ENCODE measurements at places on chromosomes 11 and 22.

DNA sequence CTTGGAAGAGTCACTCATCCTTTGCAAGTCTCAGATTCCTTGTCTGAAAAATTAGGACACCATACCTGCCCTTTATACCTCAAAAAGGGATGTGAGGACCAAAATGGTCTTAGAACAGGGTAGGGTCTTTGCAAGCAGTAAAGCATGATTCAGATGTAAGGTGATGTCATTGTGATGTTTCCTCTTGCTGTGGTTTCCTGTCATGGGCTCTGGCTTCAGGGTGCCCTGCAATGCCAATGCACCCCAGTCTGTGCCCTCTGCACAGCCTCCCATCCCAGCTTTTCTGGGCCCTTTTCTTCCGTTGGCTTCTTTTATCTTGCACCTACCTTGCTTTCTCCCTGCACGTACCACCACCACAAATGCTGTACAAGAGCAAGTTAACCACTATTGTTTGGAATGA lies 87.8 kb upstream of the NNMT start:
- no peak for DNase-seq

- DNase-seq = no peak
Measured at GRCh38 chr11:132068556-132068955, 698.1 kb downstream of the NTM start.

GRCh38 chr11:44306918-44307244 lies 3.1 kb downstream of the ALX4 start:
- DNase-seq = no peak

DNA sequence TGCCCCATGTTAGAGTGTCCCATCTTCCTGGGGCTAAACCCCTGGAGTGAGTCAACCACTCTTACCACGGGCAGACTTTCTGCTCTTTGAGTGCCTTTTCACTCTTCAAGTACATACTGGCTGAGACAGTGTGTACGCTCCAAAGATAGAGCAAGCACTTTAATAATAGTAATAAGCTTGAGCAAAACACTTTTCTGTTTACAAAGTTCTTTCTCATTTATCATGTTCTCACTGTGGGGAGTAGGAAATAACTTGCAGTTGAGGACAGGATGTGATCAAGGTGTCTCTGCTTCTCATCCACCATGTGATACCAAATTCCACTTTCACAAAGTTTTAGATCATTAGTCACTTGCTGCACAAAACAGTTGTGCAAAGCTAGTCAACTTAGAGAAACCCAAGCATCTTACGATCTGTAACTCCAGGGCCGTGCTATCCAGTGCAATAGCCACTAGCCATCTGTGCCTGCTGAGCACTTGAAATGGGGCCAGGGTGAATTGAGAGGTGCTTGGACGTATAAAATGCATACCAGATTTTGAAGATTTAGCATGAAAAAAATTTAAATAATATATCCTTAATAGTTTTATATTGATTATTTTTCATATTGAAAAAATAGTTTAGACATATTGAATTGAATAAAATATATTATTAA lies 135.3 kb downstream of the KIF18A start:
- peak; percentile 32 for DNase-seq

GRCh38 chr11:9899676-9900075 lies 235.8 kb downstream of the SWAP70 start:
- DNase-seq = no peak

DNA sequence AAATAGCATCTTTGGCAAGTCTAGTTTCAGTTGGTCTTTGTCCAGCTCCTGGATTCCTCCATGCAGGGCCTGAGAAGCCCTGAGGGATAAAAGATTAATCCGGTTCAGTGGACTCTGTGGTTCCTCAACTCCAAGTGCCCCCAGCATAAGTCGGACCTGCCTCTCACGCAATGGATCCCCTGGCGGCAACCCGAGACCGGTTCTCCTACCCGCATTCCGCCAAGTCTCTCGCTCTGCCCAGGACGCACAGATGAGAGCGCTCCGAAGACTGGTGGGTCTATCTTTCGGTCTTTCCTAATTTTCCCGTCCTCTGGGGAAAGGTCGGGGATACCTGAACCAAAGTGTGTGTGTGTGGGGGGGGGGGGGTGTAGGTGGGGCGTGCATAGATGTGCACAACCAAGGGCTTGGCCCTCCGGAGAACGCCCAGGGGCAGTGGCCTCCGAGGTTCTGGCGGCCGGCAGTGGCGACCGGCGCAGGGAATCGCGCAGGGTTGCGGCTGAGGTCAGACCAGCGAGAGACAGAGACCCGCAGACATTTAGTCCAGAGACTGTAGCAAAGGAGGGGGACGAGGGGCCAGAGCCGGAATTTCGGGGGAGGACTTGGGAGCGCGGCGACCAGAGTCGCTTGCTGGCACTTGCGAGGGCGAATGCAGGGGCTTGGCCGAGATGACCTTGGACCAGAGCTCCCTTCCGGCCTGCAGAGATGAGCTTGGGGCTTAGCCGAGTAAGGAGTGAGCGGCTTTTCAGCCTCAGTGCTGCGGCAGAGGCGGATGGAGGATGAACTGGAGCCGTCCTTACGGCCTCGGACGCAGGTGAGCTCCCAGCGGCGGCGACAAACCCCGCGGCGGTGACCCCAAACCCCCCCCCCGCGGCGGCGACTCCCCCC lies 712 bp upstream of the SLC2A11 start:
- peak; percentile 38 for DNase-seq

DNA sequence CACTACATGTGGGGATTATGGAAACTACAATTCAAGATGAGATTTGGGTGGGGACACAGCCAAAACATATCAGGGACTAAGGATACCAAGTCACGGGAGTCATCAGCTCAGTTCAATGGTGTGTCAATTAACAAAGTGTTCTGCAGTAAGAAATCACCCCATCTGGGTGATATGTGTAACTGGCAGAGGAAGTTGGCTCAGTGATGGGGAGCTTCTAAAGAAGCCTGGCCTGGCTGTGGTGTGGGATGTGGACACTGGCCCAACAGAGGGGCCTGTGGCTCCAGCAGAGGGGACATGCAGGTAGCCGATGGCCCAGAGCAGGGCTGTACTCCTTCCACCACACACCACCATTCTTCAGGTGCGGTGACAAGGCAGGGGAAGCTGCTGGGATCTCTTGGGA lies 31.6 kb downstream of the RPS6KA4 start:
- DNase-seq = no peak

DNA sequence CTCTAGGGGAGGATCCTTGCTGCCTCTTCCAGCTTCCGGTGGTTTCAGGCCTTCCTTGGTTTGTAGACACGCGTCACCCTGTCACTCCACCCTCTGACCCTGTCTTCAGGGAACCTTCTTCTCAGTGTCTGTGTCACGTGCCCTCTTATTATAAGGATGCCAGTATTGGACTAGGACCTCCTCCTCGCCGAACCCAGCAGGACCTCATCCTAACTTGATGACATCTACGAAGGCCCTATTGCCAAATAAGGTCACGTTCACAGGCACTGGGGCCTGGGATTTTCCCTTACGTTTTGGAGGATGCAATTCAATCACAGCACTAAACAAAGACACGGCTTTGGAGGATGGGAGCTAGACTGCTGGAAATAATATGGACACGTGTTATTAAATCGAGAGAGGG lies 408.7 kb downstream of the BRD1 start:
- no peak for DNase-seq

DNA sequence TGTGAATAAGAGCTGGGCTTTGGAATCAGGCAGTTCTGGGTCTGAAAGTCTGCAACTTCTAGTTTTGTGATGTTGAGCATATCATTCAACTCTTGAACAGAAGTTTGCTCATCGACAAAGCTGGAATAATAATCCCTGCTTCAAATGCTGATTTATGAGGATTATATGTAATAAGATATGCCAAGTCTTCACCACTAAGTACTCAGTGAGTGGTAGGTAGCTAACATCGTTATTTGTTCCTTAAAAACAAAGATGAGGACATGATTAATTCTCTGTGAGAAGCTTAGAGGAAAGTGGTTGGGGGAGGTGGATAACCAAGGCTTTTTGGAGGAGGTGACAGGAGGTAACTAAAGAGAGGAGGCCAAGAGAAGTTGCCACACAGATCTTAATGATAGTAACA lies 96.5 kb downstream of the ME3 start:
- DNase-seq = no peak

DNA sequence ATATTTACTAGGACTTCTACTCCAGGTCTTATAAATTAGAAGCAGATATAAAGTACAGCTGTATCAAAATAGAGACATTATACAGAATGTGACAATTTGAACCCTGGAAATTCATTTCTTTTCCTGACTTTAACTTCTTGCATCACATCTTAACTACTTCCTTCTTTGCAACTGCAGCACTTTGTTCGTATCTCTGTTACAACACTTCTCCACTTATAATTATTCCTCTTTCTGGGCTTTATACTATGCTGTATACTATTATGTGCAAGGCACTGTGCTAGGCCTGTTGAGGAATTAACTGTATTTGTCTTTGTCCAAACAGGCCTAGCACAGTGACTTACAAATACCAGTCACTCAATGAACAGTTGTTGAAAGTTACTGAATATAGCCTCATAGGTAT lies 1.8 kb upstream of the SLC36A4 start:
- DNase-seq = no peak

DNA sequence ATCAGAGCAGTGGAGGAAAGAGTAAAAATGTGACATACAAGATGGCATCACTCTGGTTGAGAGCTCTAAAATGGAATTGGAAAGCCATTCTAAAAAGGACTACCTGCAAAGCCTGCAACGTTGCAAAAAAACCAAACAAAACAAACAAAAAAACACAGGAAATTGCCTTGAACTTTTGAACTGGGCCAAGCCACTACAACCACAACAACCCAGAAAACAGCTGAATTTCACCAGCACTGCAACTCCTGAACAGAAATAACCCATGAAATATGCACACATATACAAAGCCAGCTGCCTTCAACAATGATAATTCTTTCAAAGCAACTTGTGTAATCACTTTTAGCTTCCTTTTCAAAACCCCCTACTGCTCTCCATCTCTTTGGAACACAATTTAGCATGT lies 326.6 kb upstream of the LRRC4C start:
- DNase-seq = no peak

- DNase-seq = no peak
Measured at GRCh38 chr11:115985896-115986295, 481.7 kb upstream of the CADM1 start.

GRCh38 chr22:24400726-24401596 lies 26.4 kb upstream of the ADORA2A start:
- no peak for DNase-seq

GRCh38 chr11:1051356-1052132 lies 15.0 kb upstream of the MUC6 start:
- DNase-seq = no peak

GRCh38 chr11:16750417-16750816 lies 12.0 kb downstream of the C11orf58 start:
- no peak for DNase-seq

- no peak for DNase-seq
Measured at GRCh38 chr11:109911488-109911887, 181.7 kb upstream of the ZC3H12C start.

DNA sequence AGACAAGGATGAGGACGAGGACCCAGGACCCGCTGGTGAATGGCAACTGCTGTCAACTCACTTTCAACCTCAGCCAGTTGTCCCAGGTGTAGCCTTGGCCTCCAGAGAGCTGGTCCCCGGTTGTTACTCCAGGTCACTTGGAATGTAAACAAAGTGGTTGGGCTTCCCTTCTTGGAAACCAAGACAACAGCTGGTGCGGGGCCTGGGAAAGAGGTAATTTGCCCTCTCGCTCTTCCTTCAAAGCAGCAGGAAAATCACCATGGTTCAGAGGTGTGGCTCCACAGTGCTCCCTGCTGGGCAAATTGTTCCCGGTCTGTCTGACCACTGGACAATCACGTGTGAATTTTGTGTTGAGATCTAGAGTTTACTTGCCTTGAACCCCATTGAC lies 15.0 kb downstream of the SLC1A2 start:
- peak; percentile 56 for DNase-seq

DNA sequence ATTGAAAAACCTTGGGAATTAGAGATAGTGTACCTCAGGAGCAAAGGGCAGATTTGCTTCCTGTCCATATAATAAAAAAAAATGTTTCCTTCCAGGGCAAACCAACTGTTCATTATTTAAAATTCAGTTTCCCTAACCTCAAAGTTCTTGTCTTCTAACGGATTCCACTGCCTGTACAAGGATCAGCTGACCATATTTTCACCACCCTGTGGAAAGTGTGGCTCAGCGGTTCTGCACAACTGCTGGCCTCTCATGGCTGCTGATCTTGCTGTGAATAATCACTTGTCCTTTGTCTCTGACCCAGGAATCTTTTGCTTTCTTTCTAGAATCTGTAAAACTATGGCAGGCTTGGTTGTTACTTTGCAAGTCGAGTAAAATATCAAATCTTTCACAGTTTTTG lies 1732.5 kb upstream of the RAG2 start:
- no peak for DNase-seq

- DNase-seq = no peak
Measured at GRCh38 chr11:31303644-31304180, 65.8 kb downstream of the DCDC1 start.

GRCh38 chr11:46299451-46299961 lies 22.0 kb downstream of the CREB3L1 start:
- no peak for DNase-seq

- no peak for DNase-seq
Measured at GRCh38 chr11:65663639-65664200, 1.0 kb upstream of the RELA start.

DNA sequence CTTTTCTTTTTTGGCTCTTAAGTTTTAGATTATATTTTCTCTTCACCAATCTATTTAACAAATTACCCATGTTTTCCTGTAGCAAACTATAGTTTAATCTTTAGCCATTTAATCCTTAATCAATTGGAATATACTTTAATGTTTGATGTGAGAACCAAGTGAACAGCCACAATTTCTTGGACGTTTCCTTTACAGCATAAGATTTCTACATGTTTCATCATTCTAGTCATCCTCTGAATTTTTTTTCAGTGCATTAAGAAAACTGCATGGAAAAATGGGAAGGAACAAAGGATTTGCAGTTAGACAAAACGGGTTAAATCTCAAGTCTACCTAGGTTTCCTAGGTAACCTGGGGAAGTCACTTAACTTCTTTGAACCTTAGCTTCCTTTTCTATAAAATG lies 507.1 kb upstream of the CCDC90B start:
- DNase-seq = no peak

- no peak for DNase-seq
Measured at GRCh38 chr11:19879307-19880087, 166.9 kb downstream of the NAV2 start.

- DNase-seq = no peak
Measured at GRCh38 chr11:41320653-41321052, 138.8 kb downstream of the LRRC4C start.

- DNase-seq = peak; percentile 4
Measured at GRCh38 chr22:26053737-26054316, 115.4 kb upstream of the SEZ6L start.

GRCh38 chr22:20029550-20030225 lies 8.8 kb downstream of the TANGO2 start:
- DNase-seq = no peak

- no peak for DNase-seq
Measured at GRCh38 chr22:37749226-37749625, 52.4 kb downstream of the TRIOBP start.

GRCh38 chr11:118227865-118228785 lies 3.3 kb upstream of the JAML start:
- DNase-seq = no peak
